ENCODE measurements at places on chromosomes 16 and 17.
A peak's percentile ranks its signal among the peaks of the same experiment; 100 is the strongest.

DNA sequence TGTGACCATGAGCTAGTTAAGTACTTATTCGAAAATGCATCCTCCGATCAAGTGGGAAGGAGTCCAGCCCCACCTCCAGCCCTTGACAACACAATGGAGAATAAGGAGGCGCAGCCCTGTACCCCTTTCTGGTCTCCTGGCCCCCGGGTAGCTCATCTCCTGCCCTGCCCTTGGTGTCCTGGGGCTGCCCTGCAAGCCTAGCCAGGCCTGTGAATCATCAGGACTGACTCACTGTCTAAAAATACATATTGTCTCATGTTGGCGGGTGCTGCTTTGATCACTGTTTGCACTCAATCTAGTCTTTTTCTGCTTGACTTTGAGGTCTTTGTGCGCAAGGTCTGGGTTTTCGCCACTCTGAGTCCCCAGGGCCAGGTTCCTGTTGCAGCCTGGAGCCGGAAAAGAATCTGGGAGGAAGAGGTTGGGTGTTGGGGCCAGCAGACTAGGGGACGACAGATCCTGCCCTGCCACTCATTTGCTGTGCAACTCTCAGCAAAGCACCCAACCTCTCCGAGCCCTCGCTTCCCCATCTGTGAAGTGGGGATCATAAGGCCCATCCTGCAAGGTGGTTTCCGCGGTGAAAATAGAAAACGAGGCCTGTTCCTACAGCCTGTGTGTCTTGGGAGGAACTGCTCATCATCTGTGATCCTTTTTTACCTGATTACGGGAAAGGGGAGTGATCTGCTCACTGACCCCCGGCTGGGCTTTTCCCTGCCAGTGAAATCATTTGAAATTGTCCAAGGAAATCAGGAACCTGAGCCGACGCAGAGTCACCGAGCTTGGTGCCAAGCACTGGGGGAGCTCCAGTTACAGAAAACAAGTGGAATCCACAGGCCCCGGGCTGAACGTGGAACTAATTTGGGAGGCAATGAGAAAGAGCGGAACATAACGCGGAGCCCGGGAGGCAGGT lies 230.4 kb downstream of the PARN start:
- DNase-seq, result peak; percentile 52

GRCh38 chr17:80925688-80926335 lies 65.8 kb upstream of the CHMP6 start:
- no peak for DNase-seq

DNA sequence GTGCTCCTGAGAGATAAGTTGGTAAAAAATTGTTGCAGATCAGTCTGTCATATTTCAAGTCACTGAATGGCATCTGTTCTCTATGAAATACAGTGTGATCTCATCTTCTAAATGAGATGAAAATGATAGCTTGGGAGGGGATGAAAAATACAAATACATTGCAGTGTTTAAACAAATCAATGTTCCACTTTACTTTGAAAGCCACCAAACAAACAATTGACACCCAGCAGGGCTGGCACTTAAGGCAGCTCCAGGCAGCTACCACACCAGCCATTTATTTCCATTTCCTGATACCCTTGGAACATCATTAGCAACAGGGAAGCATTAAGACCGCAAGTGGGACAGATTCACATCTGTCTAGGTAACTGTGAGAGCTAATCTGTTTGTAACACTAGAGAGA lies 827.6 kb upstream of the KIF2B start:
- DNase-seq, result no peak

- peak; percentile 92 for DNase-seq
Measured at GRCh38 chr17:19958023-19958422, 19.6 kb downstream of the AKAP10 start.

GRCh38 chr17:76822184-76822778 lies 45.9 kb upstream of the MGAT5B start:
- no peak for DNase-seq

- DNase-seq, result no peak
Measured at GRCh38 chr16:5865236-5865635, 767.6 kb upstream of the EEF2KMT start.

DNA sequence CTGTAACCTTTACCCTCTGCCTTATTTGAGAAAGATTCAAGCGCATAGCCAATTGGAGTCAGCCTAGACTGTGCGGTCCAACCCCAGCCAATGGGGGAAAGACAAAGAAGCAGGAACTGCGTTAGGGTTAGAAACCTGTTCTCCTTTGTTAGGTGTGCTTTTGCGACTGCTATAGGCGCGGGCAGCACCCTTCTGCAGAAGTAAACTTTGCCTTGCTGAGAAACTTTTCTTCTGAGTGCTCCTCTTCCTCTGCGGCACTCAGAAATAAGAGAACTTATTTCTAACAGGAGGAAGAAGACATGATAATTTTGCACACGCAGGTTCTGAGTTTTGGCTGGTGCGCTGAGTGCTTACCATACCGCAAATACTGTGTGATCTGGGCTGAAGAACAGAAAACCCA lies 9.0 kb downstream of the TXNL4B start:
- no peak for DNase-seq

GRCh38 chr17:77237232-77238008 lies 96.7 kb downstream of the SEC14L1 start:
- DNase-seq, result no peak

GRCh38 chr17:50064253-50065001 lies 8.5 kb downstream of the ITGA3 start:
- DNase-seq, result no peak

DNA sequence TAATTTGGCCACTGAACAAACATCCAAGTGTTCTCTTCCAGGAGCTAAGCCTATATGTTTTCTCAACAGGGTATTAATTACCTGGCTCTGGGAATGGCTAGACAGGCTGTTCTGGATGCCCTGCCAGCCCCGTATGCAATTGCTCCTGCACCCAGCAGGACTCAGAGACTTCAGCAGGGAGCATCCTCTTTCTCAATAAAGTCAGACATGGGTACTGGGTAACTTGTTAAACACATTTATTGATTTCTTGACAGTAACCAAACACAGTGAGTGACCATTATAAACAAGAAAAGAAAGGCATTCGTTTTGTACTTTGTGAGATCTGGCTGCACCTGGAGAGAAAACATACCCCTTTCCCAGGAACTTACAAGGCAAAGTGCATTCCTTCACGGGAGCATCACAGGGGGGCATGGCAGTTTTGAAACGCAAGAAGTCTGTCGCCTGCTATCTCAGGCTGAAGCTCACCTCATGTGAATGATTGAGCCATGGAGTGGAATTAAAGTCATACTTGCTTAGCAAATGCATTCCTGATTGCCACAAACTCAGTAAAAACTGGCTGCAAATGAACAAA lies 369.8 kb downstream of the UTP18 start:
- no peak for DNase-seq

- peak; percentile 4 for DNase-seq
Measured at GRCh38 chr17:45705123-45706009, 78.8 kb upstream of the CRHR1 start.

GRCh38 chr17:58001461-58002124 lies 5.5 kb downstream of the SRSF1 start:
- DNase-seq, result no peak

DNA sequence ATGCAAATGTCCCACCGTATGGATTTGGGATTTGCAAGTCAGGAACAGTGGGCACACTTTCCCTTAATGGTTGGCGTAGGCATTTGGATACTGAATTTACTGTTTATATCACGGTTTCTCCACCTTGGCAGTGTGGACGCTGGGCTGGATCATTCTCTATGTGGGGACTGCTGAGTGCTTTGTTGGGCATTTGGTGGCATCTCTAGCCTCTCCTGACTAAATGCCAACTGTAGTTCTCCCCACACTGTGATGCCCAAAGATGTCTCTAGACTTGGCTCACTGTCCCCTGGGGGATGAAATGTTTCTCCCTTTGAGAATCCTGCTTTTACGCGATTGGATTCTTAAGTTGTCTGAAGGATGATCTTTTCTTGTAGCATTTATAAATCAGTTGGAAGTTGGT lies 49.0 kb downstream of the RBFOX1 start:
- no peak for DNase-seq

GRCh38 chr16:64951193-64951592 lies 170.7 kb downstream of the CDH11 start:
- DNase-seq, result no peak

- DNase-seq, result no peak
Measured at GRCh38 chr17:75803883-75804282, 19.3 kb downstream of the UNK start.

DNA sequence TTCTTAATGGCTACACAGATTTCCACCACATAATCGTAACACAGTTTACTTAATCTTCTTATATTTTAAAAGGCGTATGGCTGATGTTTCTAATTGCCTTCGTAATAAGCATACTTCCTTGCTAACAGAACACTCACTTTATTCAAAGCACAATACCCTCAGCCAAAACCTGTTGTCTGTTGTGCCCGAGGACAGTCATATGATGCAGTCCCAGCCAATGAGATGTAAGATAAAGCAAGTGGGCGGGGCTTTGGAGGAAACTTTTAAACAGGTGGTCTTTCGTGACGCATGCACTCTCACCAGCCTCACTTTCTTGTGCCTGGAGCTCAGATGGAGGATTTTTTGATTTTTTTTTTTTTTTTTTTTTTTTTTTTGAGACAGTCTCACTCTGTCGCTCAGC lies 174.1 kb downstream of the ZFHX3 start:
- DNase-seq, result no peak

GRCh38 chr16:51665436-51665998 lies 514.4 kb upstream of the SALL1 start:
- no peak for DNase-seq

GRCh38 chr16:69853481-69853880 lies 91.3 kb downstream of the WWP2 start:
- DNase-seq, result no peak

DNA sequence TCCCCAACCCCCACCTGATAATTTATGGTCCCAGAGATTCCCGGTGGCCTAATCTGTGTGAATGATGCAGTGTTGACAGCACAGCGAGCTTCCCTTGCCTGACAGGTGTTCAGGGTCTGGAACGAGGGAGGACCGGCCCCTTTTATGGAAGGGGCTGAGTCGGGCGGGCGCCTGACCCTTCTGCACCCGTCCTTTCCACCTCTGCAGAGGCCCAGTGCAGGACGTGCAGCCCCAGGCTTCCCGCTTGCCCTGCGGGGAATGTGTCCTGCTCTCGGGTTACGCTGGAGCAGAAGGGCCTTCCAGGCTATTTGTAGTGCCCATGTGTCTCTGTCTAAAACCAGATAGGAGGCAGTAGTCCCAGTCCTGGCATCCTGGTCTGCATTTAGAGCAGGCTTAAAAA lies 16.2 kb downstream of the SMTNL2 start:
- DNase-seq, result no peak

- peak; percentile 25 for DNase-seq
Measured at GRCh38 chr17:40448639-40449261, 5.5 kb downstream of the IGFBP4 start.

- peak; percentile 79 for DNase-seq
Measured at GRCh38 chr16:83171396-83171795, 544.6 kb downstream of the CDH13 start.

DNA sequence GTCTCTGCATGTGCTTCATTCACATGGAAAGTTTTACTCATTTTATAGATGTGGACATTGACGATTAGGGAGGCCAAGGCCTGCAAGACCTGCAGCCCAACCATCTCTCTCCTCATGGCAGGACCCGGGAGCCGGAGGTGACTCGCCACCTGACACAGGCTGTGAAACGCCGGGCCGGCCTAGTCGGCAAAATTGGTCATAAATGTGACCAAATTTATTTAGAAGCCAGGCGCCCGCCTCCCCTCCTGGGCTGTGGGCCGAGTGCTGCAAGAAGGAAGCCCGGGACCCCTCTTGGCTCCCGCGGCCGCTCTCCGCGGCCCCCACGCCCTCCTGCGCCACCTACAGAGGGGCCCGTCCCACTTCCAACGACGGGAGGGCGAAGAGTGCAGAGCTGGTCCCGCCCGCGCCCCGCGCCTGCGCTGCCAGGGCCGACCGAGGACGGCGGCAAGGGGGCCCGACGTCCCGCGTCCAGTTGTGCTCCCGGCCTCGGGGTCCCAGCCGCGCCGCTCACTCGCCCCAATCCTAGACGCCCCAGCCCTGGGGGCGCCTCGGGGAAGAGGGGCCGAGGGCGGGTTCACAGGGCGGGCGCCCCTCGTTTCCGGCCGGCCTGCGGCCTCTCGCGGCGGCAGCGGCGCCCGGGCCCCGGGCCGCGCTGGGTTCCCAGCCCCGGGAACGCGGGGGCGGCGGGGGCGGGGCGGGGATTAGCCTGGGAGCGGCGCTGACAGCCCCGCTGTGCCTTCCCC lies 47.5 kb downstream of the WNT3 start:
- DNase-seq, result no peak

DNA sequence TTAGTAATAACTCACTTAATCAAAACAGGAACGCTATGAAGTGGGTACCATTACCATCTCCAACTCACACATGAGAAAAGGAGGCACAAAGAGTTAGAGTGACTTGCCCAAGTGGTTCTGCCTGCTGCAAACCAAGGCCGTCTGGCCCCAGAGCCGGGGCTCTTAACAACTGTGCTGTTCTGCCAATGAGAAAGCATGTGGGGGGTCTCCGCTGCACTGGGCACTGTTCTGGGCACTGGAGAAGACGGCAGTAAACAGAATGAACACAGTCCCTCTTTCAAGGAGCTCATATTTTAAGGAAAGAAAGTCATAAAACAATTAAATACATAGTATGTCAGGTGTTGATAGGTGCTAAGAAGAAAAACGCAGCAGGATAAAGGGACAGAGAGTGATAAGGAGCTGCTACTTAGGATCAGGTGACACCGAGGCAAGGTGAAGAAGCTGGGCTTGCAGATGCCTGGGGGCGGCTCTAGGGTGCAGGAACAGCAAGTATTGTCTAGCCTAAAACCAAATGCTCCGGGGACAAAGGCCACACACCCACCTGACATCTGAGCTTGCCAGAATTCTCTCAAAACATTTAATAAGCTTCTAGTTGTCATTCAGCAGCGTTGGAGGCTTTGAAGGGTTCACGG lies 6.5 kb downstream of the STX8 start:
- DNase-seq, result no peak

DNA sequence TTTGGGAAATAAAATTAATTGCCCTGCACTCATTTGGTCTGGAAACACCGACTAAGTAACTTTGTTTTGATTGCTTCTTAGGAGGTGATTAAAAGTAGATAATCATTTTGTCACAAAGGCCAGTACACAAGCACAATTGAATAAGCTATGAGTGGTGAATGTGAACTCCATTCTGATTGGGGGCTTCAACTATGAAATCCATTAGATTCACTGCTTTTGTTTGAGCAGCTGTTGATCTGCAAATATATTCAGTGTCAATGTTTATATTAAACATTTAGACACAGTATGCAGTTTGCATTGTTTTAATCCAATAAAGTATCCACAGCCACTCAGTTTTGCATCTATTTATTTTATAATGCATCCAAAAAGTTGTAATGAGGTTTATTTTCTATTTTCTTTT lies 817.5 kb downstream of the CDH11 start:
- no peak for DNase-seq

GRCh38 chr17:41689497-41690299 lies 1.0 kb downstream of the EIF1 start:
- DNase-seq, result peak; percentile 40

- no peak for DNase-seq
Measured at GRCh38 chr17:21374441-21375161, 1.6 kb upstream of the KCNJ12 start.

DNA sequence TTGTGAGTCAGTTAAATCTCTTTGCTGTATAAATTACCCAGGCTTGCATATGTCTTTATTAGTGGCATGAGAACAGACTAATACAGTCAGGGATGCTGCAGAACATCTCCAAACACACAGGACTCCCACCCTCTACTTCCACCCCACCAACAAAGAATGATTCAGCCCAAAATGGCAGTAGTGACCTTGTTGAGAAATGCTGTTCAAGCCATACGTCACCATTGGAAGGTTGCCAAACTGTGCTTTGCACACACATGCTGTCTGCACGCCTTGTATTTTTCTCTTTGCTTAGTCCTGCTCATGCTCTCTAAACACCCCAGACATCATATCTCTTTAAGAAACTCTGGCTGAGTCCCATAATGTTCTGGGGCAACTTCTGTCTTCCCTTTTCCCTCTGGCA lies 589.6 kb downstream of the WWOX start:
- no peak for DNase-seq

- peak; percentile 94 for DNase-seq
Measured at GRCh38 chr17:78324391-78325075, 35.3 kb downstream of the SOCS3 start.

Data from dermis microvascular lymphatic vessel endothelial cell (primary cell).